ENCODE measurements at places on chromosomes 6 and 20.

DNA sequence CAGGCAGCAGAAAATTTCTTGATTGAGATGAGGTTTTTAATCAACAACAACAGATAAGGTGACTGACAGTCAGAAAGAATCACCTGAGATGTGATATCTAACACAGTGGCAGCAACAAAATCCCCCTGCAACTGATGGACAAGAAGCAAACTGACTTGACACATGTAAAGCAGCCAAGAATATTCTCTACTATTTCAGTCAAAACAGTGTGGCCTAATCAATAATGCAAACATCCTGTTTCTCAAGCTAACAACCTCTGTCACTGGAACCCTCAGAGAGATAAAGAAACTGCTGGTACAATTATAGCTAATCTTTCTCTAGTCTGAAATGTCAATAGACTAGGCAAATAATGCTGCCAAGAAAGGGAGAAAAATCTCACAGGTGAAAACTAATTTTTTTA, 4.6 kb upstream of the CGA start:
- no peak for DNase-seq

DNA sequence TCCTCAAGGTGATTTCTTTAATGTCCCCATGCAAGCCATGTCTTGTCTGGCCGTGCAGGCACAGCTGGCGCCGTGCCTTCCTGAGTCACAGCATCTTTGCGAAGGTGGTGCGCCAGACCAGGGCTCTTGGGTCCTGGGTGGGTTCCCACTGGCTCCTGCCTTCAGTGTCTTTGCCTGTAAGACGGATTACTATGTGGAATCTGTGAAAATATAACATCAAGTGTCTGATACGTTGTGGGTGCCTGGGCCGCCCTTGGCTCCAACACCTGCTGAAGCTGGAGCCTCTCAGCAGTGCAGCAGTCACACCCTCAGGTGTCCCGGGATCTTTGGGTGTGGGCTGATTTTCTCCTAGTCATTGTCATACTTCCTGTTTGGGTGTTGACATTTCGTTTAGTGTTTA, 3.2 kb downstream of the OSBPL2 start:
- no peak for DNase-seq

DNA sequence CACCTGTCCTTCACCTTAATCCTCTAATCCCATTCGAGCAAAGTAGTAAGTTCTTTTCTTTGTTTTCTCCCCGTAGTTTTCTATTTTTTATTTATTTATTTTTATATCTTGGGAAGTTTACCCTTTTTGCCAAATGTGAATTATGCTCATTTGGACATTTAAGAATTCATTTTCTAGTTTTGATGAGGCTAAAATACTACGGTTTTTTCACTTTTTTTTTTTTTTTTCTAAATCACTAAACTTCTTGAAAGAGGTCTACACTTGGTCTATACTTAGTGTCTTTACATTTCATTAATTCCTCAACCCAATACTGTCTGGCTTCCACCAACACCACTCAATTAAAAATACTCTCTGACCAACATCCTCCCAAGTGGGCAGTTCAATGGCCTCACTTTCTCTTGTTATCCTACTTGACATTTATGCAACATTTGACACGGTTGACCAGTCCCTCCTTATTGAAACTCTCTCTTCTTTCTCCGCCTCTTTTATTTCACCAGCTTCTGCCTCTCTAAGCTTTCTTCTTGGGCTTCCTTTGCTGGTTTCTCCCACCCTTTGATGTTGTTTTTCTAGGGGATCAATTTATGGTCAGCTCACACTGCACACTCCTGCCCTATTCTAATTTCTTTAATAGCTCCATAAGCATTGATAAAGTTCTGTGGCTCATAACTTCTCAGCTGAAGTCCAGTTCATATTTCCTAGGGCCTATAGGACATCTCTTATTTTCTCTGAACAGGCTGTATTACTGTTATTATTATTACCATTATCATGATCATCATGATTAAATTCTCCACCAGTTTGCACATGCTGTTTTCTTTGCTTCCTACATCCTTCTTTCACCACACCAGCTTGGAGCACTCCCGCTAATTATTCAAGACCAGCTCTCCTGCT, 72.6 kb upstream of the CITED2 start:
- DNase-seq, result no peak

GRCh38 chr20:44536175-44536574, 14.3 kb upstream of the SERINC3 start:
- no peak for DNase-seq

GRCh38 chr20:64041040-64041780, 5.2 kb downstream of the C20orf204 start:
- DNase-seq, result no peak

DNA sequence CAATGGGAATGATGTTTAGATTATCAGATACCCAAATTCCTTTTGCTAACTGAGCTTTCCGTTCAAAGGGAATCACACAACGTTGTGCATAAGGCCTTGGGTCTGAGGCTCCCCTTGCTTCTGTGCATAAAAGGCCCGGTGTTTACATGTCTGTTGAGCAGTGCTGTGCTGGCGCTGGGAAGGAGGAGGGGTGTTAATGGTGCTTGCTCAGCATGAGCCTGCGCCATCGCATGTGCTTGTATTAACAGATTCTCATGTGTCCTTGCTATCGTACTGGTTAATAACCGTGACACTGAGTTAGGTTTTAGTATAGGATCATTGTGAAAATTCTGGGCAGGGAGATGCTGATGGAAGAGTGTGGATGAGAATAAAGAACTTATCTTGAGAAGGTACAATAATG, 62.3 kb upstream of the TRAF3IP2 start:
- no peak for DNase-seq

- DNase-seq, result no peak
Observed at GRCh38 chr6:90105506-90106170, 191.0 kb downstream of the BACH2 start.

DNA sequence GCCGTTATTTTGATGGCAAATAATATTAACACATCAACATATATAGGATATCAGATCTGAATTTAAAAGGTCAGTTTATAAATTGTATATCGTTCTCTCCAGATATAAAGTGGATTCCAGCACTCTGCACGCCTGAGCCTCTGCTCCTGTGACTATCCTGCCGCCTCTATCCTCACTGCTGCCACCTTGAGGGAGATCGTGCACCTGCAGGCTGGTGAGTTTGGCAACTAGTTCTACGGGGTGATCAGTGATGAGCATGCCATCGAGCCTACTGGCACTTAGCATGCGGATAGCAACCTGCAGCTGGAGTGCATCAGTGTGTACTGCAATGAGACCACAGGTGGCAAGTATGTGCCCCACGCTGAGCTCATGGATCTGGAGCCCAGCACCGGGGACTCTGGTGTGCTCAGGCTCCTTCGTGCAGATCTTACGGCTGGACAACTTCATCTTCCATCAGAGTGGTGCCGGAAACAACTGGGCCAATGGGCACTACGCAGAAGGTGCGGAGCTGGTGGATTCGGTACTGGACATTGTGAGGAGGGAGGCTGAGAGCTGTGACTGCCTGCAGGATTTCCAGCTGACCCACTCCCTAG, 84.9 kb downstream of the FBXO5 start:
- peak; percentile 38 for DNase-seq

DNA sequence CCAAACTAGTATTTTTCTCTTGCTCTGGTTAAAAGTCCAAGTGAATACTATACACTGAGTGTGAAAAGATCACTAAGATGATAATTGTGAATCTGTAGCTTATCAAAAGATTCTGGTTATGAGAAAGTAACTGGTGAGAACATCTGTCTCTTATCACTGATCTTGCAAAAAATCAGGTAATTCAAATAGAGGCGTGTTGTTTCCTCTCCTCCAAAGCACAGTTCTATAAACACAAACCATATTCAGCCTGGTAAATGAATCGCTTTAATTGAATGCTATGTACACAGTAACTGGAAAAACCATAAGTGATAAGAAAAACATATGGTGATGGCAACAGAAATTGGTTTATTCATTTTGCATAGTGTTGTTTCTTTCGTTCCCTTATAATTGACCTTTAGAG, 161.0 kb downstream of the RALGAPA2 start:
- DNase-seq, result no peak

- peak; percentile 18 for DNase-seq
Observed at GRCh38 chr20:49346682-49347081, 68.8 kb upstream of the ZNFX1 start.

DNA sequence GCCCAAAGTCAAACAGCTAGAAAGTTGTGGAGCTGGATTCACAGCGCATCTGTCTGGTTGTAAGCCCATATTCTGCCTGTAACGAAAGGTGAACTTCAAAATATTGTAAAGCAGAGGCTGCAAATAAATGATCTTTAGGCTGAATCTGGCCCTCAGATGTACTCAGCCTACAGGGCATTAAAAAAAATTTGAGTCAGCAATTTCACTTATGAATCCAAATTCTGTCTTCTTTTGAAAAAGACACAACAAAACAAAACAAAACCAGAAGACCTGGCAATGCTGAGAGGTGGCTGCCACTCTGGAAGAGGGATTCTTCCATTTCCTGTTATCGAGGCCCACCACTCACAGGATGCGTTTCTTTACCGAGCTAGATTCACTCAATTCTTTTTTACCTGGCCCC, 7.1 kb downstream of the LAMA4 start:
- DNase-seq, result no peak

DNA sequence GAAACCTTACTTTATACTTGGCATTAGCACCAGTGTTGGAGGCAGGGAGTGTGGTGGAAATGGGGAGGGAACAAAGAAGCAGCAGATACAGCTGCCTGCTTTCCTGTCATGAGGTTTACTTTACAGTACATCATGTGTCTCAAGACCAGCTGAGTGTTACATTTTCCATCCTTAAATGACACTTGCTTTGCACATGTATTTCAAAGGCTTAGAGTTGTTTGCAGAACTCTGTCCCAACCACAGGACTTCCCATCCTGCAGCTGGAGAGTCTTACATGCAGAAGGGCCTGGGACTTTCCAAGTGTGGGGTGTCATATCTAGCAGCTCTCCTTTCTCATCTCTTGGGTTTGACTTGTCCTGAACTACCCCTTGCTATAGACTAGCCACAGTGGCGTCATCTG, 395.9 kb downstream of the DHX35 start:
- DNase-seq, result no peak

DNA sequence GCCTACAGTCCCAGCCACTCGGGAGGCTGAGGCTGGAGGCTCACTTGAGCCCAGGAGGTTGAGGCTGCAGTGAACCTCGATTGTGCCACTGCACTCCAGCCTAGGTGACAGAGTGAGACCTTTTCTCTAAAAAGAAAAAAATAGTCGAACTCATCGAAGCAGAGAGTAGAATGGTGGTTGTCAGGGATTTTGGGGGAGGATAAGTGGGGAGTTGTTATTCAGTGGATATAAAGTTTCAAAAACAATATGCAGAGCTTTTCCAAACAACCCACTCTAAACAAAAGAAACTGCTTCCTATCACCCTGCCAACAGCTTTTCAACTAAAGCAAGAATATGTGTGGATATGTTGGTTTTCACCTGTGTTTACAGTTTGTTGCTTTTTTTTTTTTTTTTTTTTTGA, 11.6 kb upstream of the MAK start:
- no peak for DNase-seq

- DNase-seq, result no peak
Observed at GRCh38 chr6:160273750-160274149, 15.1 kb upstream of the SLC22A2 start.

- DNase-seq, result no peak
Observed at GRCh38 chr6:144330017-144330987, 45.2 kb downstream of the UTRN start.

- no peak for DNase-seq
Observed at GRCh38 chr6:394641-395289, 3.2 kb downstream of the IRF4 start.

GRCh38 chr6:132482581-132482980, 30.3 kb downstream of the STX7 start:
- DNase-seq, result no peak

- no peak for DNase-seq
Observed at GRCh38 chr6:5373430-5373829, 112.1 kb downstream of the FARS2 start.

DNA sequence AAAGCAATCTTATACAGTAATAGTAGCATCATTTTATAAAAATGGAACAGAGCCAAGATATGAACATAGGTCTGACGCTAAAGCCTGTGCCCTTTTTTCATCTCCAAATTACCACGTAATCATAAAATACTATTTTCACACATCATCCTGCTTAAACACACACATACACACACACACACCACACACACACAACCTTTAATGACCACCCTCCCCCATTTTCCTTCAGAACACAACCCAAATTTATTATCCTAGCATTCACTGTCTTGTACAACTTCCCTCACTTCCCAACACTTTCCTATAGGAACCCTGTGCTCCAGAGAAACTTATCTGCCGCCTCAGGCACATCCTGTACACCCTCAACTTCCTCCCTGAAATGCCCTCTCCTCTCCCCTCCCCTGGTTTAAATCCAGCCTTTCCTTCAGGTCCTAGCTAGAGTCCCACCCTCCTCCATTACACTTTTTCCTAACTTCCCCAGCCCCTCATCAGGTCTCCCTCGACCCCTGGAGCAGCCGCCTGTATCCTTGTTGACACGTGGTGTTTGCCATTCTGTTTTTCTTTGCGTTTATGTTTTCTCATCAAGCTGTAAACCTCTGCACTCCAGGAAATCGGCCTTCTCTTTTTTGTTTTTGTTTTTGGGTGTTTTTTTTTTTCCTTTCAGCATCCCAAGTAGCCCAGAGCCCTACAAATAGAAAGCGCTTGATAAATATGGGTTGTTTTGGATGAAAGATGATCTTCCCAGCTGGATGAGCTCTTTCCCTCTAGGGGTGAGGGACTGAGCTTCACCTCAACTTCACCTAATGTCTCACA, 968 bp upstream of the MMP24 start:
- peak; percentile 48 for DNase-seq

DNA sequence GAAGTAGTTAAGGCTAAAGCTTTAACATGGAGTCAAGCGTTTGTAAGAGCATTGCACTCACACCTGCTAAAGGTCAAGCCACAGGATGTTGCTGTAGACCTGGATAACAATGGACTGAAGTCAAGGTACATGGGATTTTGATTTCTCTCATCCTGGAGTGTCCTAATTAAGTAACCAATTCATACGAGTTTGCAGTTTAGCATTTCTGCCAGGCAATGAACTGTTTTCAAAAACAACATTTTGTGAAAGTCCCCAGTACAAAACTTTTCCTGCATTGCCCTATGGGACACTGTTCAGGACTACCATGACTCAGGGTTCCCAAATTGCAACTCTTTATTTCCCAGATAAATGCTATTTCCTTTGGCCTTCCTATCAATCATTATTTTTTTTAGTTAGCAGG, 17.4 kb upstream of the SIRPB1 start:
- DNase-seq, result no peak
